ENCODE measurements at places on chromosomes 12 and 14.

GRCh38 chr14:58200480-58200841 is 512 bp downstream of the ACTR10 start:
- DNase-seq: no peak

DNA sequence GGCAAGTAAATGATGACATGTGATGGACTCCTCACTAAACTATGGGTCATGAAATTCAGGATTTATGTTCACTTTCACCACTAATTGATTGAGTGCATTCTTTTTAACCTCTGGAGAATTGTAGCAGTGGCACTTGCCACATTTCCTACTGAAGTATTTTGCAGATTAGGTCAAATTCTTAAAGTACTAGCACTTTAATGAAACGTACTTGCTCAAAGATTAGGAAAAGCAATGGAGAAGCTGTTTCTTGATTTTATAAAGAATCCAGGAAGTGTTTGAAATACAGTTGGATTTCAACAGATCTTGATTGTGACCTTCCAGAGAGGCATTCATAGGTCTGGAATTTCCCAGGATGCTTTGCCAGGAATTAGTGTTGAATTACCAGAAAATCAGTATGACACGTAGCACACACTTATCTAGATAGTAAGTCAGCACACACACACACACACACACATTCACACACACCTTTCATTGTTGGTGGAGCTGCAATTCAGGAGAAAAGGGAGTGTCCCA is 162.6 kb downstream of the MYRFL start:
- no peak for DNase-seq

DNA sequence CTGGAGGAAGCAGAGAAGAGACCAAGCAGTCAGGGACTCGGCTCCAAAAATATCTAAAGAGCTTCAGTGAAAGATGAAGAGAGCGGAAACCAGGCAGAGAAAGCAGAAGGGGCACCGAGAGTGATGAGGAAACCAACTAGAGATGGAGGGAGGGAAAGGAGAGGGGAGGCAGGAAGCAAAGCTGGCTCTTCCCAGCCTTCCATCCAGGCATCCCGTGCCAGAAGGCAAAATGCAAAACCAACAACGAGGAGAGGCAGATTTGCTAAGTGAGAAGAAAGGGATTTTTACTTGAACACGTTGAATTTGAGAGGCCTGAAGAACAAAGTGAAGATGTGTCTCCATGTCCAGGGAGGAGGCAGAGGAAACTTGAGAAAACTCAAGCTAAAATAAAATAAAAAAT is 90.1 kb downstream of the NUAK1 start:
- no peak for DNase-seq

DNA sequence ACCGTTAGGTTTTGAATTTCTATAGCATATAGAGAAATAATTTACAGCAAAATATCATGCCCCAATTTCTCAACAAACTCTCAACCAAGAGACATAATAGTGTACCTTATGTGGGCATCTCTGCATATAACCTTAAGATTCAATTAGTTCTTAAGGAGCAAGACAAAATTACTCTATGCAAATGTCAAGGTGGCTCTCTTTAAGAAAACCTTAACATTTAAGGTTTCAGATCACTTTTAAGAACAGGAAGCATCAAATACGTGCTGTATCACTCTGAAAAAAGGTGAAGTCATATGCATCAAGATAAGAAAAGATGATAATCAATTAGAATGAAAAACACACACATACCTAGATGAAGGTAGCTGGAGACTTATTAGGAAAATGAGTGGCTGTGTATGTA is 728.0 kb downstream of the FLRT2 start:
- DNase-seq: no peak

GRCh38 chr12:119036878-119037825 is 55.8 kb downstream of the SRRM4 start:
- peak; percentile 47 for DNase-seq

- DNase-seq: no peak
These were observed 181.2 kb upstream of the MIS18BP1 start for GRCh38 chr14:45434221-45434620.
